ENCODE measurements at places on chromosomes 7 and 10.

GRCh38 chr7:136891850-136892249, 23.4 kb downstream of the CHRM2 start:
- no peak for DNase-seq

DNA sequence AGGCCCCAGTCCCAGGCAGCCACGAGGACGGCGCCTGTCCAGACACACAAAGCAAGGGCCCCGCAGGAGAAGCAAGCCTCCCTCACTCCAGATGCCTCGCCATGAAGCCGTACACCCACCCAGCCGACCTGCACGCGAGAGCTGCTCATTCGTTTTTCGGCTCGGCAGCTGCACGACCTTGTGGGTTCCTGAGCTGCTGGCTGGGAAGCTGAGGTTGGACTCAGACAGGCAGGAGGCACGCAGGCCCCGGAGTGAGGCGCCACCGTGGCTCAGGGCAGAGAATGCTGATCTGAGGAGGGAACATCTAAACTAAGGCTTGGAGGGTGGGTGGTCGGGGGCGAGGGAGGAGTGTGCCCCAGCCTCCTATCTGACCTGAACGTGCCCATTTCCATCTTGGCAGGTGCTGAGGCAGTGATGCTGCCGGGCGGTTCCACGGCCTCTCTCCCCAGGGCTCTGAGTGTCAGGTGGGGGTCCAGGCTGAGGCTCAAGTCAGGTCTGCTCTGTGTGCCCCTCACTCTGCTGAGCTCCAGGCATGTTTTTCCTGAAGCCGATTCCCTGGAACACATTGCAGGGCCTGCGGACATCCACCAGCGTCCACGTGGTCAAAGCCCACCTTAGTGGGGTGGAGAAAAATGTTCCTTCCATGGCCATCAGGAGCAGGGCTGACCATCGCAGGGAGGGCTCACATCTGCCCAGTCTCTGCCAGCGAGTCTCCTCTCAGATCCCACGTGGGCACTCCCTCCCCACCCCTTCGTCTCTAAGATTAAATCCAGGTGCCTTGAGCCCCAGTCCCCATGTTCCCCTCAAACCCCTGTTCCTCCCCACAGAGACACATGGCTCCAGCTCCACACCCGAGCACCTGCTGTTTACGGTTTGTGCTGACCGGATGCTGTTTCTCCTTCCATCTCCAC, 28.1 kb upstream of the FAM20C start:
- DNase-seq = no peak

DNA sequence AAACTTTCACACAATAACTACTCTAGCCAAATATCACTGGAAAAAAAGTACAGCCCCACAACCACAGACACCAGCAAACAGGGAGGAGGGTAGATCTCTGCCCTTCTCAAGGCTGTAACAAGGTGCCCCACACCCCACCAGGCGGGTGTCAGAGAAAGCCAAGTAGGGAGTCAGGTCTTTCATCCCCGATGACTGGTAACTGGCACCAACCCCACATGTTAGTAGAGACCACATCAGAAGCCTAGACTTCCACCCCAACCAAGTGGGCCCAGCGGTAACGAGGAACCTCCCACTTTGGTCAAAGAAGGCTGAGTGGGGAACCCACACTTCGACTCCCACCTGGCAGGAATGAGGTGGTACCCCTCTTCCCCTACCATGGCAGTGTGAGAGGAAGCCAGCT, 16.4 kb upstream of the RUFY2 start:
- peak; percentile 38 for DNase-seq

DNA sequence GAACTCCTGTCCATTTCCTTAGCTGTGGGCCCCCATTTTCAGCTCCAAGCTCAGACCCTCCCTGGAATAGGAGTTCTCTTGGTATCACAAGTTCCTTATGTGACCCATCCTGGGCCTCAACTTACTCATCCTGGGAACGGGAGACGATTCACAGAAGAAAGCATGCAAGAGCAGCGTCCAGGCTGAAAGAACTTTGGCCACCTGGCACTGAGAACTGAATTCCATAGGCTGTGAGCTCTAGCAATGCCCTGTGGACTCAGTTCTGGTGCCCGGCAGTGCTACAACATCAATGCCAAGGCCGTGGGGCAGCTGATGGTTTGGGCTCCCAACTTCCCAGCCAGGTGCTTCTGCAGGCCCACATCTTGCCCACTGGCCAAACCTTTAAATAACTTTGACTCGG, 3.9 kb upstream of the CUEDC2 start:
- no peak for DNase-seq

- DNase-seq = peak; percentile 52
These were observed 177.6 kb upstream of the NAMPT start for GRCh38 chr7:106462365-106462859.

GRCh38 chr10:50421026-50421719, 169.9 kb upstream of the ASAH2 start:
- peak; percentile 65 for DNase-seq

DNA sequence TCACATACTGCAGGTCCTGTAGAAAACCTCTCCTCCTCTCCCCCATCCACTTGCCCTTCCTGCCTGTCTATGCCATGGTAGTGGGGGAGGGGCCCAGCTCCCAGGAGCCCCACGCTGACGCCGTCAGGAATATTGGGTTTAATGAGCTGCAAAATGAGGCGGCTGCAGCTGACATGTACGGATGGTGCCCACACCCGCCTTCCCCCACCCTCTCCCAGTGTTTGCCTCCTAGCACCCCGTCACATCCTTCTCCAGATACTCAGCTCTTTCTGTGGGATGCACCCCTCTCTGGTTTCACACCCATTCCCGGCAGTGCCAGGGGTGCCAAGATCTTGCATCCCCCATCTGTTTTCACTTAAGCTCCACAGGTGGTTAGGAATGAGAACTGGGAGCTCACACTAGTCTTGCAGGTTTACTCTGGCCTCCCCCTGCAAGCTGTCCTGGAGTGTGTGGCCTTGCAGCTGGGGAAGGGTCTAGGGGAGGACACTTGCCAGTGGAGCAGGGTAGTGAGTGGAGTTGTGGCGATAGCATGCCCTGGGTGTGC, 26.1 kb downstream of the GBX1 start:
- DNase-seq = no peak

DNA sequence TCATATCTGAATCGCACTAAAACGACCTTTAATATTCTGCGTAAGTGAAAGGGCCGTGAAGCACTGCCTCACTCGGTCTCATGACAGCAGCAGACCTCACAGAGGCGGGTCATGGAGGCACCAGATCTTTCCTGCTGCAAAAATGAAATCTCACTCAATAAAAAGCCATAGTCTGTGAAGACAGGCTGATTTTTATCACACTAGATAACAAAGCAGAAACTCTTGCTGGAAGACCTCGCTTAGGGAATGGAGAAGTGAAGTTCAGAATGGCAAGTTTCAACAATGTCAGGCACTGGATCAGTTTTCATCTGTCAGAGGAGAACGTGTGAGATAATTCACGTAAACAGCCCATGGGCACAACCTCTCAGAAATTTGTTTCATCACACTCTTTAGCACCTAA, 8.0 kb downstream of the SEPHS1 start:
- no peak for DNase-seq

- no peak for DNase-seq
These were observed 18.7 kb upstream of the ZNF488 start for GRCh38 chr10:47402641-47403301.

GRCh38 chr10:79066411-79067240, 2.1 kb upstream of the ZMIZ1 start:
- DNase-seq = no peak

DNA sequence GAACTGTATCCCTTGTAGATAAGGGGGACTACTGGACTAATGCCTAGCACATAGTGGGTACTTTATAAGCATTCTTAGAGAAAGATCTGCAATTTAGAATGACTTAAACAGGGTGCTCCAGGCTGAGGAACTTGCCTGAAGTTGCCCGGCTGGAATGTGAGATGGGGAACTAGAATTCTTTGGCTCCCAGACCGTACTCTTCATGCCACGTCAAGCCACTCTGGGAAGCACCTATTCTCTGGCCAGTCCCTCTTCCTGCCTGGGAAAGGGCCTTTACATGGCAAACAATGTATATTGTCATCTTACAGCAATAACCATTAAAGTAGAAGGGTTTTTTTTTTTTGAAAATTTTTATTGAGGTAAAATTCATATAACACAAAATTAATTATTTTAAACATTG, 34.5 kb downstream of the ATXN7L1 start:
- DNase-seq = no peak

DNA sequence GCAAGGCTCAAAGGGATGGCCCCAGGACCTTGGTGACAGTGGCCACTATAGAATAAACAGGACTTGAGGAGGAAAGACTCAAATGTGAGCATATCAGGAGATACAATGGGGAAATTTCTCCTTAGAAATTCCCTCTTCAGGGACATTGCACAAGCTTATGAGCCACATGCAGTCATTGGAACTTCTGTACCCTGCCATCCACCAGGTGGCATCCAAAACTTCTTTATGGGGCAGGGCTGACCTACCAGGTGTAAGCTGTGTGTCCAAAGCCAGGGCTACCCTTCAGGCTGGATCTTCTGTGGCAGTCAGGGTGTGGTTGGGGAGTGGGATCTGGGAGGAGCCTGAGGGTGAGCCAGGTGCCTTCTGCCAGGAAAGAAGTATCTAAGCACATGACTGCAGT, 36.6 kb upstream of the LRRC18 start:
- DNase-seq = peak; percentile 24

DNA sequence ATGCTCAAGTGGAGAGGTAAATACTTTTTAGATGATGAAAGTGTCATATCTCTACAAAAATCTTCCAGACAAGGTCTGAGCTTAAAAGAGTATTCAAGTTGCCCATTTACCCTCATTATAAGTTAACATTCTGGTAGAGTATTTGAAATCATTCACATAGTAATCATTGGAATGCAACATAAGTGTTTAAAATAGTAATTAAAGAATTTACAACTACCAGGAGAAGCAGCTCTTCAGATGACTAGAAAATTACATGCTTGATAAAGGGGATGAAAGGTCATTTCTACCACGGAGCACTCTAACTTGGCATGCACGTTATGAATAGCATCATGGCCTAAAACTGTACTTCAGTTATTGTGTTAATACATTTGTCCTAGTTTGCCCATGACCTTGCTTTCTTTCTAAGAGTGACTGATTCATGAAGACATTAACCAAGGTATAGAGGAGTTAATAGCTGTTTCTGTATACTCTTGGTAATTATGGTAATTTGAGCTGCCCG, 120.0 kb downstream of the SEMA3E start:
- no peak for DNase-seq

DNA sequence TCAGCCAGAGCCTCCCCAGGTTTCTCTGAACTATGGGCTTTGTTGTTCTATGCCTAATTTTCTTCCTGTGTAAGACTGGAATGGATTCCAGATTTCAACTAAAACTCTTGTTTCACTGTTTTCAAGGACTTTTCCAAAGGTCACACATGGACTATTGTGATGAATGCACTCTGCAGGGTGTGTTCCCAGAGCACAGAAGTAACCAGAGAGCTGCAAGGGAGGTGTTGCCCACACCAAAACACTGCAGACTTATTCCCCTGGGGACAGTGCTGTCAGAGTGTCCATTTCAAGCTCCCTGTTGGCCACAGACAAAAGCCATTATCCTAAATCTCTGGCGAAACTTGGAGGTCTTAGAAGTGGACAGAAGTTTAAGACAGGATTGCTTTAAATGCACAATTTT, 231.6 kb downstream of the TRIL start:
- DNase-seq = no peak

DNA sequence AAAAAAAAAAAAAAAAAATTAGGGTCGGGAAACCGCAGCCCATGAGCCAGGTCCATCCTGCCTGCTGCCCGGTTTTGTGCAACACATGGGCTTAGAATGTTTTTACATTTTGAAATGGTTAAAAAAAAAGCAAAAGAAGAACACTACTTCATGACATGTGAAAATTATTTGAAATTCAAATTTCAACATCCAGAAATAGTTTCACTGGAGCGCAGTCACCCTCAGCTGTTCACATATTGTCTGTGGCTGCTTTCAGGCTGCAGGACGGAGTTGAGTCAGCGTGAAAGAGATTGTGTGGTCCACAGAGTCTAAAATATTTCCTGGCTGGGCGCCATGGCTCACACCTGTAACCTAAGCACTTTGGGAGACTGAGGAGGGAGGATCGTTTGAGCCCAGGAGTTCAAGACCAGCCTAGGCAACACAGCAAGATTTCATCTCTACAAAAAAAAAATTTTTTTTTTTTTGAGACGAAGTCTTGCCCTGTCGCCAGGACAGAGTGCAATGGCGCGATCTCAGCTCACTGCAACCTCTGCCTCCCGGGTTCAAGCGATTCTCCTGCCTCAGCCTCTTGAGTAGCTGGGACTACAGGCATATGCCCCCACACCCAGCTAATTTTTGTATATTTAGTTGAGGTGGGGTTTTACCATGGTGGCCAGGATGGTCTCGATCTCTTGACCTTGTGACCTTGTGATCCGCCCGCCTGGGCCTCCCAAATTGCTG, 63.9 kb upstream of the ECHDC3 start:
- peak; percentile 60 for DNase-seq

GRCh38 chr7:35987016-35987415, 166.0 kb upstream of the EEPD1 start:
- no peak for DNase-seq

Data from activated CD4-positive, alpha-beta T cell treated with anti-CD3 and anti-CD28 coated beads, Interleukin-10, Interleukin-2, amounts not matched to agents 100 ng/mL and 50 ng/mL, durations not matched to agents 16 hours and 8 hours (primary cell).